ENCODE measurements at places on chromosomes 7 and 10.
A peak's percentile ranks its signal among the peaks of the same experiment; 100 is the strongest.

GRCh38 chr7:154968336-154969001, 34.5 kb downstream of the PAXIP1 start:
- DNase-seq = no peak

DNA sequence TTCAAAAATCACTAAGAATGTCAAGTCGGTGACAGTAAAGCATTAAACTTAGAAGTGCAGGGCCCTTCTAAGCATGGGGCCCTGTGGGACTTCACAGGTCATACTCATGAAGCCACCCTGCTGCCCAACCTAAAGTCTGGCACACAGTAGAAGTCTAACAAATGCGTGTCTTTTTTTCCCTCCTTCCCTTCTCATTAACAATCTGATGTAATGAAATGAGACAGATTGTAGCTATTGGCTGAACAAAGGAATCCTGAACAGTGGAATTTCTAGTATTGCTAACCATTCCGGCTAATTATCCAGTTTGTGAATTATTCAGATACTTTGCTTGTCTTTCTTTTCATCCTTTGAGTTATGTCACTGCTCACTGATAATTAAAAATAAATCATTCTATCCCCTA, 369.9 kb downstream of the WDR11 start:
- no peak for DNase-seq

DNA sequence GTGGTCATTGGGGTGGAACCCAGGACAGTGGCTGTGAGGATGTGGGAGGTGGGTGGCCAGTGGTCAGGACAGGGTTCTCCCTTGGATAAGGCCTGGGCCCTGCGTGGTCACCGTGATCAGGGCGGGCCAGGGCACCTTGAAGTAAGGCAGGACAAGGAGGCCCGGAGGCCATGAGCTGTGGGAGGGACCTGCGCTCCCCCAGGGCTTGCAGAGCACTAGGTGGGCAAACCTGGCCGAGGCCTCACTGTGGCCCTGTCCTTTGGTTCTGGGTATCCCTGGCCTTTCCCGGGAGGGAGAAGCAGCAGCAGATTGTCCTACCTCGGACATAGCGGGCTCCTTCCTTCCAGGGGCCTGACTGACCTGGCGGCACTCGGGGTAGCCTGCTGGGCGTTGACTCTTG, 144.8 kb upstream of the RET start:
- DNase-seq = peak; percentile 82

GRCh38 chr7:116811768-116812167, 50.6 kb upstream of the CAPZA2 start:
- DNase-seq = no peak

DNA sequence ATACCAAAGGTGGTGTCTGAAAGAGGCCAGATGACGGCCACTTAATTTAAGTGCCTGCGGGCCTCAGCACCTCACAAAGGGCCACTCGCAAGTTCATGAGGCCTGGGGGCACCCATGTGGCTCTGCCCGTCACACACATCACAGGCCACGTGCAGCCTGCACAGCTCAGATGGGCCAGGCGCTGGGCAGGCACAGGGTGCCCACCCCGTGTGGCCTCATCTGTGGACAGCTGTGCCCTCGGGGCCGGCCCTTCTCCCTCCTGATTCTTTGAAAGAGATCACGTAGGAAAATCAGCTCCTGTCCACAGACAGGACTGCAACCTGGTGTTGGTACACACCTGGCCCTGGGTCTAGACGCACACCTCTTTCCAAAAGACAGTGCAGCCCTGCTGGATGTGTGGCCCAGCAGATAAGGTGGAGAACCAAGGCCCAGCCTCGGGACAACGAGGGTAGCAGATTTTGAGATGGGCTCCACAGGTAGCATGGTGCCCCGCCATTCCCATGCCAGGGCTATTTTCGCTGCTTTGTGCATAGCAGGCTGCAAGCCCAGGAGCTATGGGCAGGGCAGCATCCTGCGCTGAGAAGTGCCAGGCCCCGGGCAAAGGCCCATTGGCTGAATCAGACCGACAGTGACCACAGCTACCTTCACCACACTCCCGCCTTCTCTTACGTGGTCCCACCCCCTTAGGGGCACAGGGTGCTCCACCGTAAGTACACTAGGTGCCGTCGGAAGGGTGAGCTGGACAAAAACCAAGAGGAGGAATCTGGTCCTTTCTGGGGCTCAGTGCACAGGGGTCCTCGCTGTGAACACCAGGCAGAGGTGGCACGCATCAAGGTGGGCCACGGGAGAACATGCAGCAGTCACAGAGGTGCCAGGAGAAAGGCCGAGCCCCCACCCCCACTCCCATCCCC, 124.5 kb downstream of the EBF3 start:
- no peak for DNase-seq

DNA sequence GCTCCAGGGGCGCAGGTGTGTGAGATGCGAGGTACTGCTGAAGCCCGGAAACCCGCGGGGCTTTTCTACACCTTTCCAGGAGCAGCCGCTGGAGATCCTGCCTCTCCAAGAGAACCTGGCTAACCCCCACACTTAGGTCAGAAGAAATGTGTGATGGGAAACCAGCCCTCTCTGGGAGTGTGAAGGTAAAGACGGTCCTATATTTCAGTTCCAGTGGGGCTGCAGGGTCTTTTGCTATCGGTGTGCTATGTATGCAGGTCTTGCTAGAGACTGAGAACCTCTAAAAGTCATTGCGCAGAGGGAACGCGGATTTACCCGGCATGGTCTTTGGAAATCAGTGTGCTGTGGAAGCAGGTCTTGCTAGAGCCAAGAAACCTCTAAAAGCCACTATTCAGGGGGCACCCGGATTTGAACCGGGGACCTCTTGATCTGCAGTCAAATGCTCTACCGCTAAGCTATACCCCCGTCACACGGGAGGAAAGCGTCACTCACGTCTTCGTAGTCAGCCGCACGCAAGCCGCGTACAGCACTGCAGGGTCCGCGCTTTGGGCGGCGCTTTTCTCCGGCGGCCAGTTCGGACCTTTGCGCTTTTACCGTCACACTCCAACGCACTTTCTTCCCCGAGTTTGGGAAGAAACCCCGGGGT, 46.0 kb downstream of the ZNF777 start:
- DNase-seq = peak; percentile 93

DNA sequence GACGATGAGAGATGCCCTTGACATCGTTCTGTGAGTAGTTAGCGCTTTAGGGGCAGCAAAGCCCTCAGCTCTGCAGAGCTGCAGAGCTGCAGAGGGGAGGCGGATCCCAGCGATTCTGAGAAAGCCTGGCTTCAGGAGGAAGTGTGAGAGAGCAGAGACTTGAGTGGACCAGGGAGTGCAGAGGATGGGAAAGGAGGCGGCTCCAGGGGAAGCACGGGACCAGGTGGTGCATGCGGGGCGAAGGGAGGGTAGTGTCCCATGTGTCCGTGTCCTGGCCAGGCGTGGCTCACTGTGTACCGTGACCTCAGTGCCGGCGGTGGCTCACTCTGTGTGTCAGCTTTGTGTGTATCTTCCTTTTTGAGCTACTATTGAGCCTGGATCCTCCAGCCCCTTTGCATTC, 250.8 kb upstream of the PITRM1 start:
- no peak for DNase-seq

GRCh38 chr7:47295606-47296005, 286.3 kb downstream of the TNS3 start:
- DNase-seq = no peak

- peak; percentile 85 for DNase-seq
These were observed 16.1 kb upstream of the GPR146 start for GRCh38 chr7:1028044-1028770.

DNA sequence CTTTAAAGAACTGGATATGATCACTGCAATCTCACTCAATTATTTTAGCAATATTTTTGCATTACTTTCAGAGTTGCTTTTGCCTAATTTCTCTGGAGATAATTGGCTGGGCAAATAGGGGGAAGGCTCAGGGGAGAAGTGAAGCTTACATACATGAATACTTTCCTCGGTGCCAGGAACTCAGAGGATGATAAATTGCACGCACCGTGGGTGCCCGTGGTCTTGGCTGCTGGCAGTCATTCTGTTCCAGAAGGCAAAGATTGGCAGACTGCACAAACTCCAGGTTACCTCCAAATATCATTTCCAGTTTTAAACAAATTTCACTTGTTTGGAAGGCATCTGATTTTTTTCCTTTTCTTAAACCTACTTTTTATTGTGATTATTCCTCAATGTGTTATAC, 197.8 kb upstream of the TMEM72 start:
- DNase-seq = no peak

GRCh38 chr10:93911866-93912265, 18.1 kb downstream of the SLC35G1 start:
- no peak for DNase-seq

DNA sequence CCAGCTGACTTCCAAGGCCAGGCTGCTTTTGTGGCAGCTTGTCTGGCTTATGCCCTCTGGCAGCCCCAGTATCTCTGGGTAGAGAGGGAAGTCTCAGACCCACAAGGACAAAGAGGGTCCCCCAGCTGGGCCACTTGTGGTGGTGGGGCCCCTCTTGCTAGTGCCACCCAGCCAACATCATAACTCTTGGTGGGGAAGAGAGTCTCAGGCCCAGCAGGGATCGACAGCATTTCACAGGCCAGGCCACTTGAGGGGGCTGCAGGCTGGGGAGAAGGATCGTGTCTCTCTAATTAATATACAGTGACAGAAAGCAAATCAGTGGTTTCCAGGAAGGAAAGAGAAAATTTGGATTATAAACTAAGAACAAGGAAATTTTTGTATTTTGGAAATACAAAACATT, 76.0 kb downstream of the TYW1B start:
- DNase-seq = no peak

DNA sequence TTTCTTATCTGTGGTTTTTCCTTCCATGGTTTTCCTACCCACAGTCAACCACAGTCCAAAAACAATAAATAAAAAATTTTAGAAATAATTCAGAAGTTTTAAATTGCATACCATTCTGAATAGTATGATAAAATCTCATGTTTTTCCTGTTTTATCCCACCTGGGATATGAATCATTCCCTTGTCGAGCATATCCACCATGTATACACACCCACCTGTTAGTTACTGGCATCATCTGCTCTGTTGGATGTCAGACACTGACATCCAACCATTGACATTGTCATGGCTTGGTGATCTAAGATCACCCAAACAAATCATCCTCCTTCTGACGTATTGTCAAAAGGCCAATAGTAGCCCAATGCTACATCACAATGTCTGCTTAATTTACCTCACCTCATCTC, 749.8 kb downstream of the TNS3 start:
- DNase-seq = no peak

DNA sequence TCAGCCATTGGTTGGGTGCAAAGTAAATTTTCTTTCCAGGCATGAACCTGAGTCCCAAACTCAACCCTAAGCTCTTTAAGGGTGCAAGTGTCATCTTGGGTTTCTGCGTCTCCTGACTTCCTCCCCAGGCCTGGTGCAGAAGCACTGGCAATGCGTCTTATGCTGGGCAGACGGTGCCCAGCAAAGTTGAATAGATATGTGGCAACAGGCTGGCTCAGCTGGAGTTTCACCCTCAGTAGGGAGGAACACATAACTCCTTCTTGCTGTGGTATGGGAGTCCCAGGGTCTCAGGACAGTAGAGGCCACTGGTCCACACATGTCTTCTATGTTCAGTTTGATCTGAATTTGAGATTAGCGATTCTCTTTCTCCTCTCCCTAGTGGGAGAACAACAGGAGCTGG, 181.3 kb downstream of the RPS24 start:
- DNase-seq = no peak

DNA sequence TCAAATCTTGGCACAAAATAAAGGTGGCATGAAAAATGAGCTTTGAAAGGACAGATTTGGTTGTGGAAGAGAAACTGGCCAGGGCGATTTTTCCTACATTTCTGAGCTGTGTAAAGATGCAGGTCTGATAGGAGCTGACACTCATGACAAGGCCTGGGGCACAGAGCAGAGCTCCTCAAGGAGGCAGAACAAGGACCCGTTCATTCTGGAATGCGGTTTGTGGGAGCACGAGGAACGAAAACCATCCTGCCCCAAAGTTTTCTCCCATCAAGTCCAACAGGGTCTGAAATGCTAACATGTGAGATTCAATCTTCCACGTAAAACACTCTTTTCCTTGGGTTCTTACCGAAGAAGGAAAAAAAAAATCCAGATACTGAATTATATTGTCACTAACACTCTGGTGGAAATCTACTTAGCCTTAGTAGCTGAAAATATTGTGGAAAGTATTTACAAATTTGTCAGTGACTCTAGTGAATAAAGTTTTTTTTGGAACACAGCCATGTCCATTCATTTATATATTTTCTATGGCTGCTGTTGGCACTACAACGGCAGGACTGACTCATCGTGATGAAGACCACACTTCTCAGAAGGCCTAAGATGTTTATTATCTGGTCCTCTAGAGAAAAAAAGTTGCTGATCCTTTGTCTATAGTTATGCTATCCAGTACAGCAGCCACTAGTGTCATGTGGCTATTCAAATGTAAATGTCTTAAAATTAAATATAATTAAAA, 215.7 kb downstream of the BAMBI start:
- DNase-seq = no peak

DNA sequence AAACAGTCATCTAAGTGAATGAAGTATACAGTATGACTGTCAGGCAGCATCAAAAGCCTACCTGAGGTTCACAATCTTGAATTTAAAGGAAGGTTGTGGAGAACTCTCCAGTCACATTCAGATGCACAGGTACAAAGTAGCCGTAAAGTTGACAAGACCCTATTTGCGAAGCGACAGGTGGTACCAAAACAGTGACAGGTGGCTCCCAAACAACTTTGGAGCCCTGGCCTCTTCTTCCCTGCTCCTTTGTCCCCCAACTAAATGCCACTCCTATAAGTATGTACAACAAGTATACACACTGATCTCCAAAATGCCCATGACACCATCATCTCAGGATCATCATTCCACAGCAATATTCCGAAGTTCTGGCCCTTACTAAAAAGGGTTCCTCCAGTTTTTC, 53.5 kb downstream of the USP6NL start:
- DNase-seq = no peak

DNA sequence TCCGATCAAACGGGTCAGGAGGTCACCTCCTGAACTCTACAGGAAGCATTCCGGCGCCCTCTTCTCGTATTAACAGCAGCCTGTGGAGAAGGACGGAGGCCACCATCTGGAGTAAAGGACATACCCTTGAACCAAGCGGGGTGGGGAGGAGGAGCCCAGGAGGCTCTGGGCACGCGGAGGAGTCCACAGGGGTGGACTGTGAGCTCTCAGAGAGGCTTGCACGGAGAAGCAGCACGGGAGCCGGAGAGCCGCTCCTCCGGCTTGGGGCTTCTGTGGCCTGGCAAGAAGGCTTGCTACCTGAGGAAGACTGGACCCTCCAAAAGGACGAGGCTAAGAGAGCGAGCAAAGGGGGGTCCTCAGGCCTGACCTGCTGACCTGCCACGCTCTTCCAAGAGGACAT, 77.9 kb downstream of the MAD1L1 start:
- DNase-seq = peak; percentile 24

DNA sequence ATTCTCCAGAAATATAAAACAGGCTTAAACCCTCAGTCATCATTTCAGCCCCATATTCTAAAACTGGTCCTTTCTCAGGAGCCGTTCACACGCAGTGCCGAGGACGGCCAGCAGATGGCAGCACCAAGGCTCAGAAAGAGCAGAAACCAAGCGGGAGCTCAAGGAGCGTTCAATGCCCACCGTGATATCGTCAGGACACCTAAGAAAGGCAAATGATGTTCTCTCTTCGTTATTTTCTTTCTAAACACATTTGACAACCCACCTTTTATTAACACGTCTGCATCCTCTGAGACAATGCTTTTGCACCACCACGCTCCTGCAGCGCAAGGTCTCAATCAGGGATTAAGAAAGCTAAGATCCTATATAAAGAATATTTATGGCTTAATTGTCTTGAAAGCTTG, 45.7 kb upstream of the RBM33 start:
- DNase-seq = peak; percentile 64
